Stimulated activated CD4-positive, alpha-beta T cell treated with anti-CD3 and anti-CD28 coated beads, Interleukin-15, amount 100 ng/mL, for 1 hour (primary cell): ENCODE measurements at places on chromosomes 3 and 15.

DNA sequence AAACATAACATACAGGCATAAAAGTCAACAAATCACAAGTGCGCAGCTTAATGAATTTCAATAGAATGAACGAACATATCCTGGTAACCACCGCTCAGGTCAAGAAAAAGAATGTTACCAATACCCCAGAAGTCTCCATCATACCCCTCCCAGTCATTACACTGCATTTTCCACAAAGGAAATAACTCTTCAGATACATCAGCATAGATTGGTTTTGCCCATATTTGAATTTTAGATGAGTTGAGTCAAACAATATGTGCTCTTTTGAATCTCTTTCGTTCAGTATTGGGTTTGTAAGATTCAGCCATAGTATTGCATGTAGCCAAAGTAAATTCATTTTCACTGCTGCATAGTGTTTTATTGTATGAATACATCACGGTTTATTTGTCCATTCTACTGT is 6.2 kb upstream of the RAB6B start:
- no peak for DNase-seq

DNA sequence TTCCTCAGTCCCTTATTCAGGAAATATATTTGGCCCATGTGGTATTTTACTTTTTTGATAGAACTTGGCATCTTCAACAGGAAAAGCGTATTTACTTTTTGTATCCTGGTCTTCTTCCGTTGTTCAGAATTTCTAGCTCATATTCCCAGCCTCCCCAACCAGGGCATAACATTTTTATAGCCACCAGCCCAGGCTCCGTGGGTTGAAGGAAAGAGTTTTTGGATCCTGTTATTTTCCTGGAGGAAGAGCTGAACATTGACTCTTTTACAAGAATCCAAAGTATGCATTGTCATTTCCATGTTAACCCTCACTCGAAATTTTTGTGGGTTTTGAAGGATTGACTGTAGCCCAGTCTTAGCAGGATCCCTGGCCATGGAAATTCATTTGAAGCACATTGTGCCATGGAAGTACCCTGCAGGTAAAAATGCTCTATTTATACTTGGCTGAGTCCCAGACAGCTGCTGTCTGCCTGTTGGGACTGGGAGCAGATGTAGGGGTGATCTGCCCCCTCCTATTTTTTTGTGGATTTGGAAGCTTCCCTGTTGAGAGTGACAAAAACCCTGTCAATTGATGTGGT is 98.8 kb downstream of the AKAP13 start:
- no peak for DNase-seq

GRCh38 chr3:49133226-49133951 is 539 bp upstream of the LAMB2 start:
- DNase-seq: no peak

- DNase-seq: no peak
Observed at GRCh38 chr3:56469141-56469540, 874 bp upstream of the ERC2 start.

GRCh38 chr15:76517910-76518309 is 181.3 kb downstream of the ISL2 start:
- DNase-seq: no peak

GRCh38 chr15:37517191-37517895 is 417.0 kb upstream of the MEIS2 start:
- DNase-seq: no peak

DNA sequence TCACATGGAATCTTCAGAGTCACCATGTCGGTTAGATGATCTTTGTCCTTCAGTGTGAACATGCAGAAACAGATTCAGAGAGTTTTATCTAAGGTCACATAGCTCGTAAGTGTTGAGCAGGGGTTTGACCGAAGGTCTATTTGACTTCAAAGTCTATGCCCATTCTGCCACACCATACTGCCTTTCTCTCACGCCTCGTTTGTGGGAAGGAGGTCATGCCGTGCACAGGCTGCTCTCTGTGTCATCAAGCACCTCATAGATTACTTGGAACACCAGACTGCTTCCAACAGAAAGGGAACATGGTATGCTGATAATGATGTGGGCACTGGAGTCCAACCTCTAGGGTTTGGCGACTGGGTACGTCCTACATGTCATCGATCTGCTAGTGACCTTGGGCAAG is 128.8 kb downstream of the SV2B start:
- DNase-seq: no peak

DNA sequence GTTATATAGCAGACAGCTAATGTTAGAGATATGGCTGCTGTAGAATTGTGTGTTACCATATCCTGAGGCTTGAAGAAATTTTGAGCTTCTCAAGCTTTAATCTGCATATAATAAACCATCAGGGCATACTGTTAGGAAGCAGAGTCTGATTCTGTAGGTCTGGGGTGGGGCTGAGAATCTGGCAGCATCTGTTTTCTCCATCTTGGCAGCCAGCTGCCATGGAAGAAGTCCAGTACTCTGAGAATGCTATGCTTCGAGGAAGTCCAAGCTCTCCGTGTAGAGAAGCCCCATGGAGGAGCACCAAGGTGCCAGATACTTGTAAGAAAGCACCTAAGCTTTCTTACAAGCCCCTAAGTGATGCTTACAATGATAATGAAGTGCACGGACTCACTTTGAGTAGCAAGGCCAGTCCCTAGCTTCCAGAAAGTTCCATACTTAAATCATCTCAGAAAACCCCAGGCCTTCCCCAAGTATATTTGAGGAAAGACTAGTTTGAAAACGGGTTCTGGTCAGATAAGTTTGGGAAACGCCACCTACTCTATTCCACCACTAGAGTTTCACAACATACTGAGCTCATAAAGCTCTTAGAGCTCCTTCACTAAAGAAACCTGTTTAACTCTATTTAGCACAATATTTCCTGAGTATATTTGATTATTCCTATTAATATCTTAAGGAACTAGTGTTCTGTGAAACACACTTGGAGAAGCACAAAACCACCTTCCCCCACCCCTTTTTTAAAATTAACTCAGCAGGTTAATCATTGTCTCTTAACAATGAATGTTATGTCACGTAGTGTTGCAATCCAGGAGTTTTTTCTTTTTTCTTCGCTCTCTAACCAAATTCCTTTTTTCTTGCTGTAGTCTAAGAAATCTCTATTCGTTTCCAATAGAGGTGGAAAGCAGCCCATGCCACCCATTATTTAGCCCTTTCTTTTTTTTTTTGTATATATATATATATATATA is 59.9 kb upstream of the RASGRP1 start:
- DNase-seq: no peak

- DNase-seq: no peak
Observed at GRCh38 chr15:36696196-36696595, 116.8 kb downstream of the CDIN1 start.

- DNase-seq: no peak
Observed at GRCh38 chr15:40290545-40290917, 7.7 kb upstream of the ANKRD63 start.

DNA sequence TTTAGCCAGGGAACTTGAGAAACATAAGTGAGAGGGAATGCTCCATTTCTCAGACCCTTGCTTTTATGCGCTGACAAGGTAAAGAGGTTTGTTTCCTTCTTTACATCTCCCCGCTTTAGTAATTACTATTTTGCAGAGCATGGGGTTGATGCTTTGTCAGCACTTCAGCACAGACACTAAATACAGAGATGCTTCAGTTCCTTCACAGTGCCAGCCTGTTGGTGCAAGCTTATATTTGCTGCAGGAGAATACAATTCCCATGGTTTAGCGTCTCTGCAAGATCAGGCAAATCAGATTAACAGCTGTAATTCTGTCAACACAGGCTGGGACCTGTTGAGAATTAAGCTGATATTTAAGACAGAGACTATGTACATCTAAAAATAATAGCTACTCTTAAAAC is 2.9 kb downstream of the FMN1 start:
- DNase-seq: no peak

DNA sequence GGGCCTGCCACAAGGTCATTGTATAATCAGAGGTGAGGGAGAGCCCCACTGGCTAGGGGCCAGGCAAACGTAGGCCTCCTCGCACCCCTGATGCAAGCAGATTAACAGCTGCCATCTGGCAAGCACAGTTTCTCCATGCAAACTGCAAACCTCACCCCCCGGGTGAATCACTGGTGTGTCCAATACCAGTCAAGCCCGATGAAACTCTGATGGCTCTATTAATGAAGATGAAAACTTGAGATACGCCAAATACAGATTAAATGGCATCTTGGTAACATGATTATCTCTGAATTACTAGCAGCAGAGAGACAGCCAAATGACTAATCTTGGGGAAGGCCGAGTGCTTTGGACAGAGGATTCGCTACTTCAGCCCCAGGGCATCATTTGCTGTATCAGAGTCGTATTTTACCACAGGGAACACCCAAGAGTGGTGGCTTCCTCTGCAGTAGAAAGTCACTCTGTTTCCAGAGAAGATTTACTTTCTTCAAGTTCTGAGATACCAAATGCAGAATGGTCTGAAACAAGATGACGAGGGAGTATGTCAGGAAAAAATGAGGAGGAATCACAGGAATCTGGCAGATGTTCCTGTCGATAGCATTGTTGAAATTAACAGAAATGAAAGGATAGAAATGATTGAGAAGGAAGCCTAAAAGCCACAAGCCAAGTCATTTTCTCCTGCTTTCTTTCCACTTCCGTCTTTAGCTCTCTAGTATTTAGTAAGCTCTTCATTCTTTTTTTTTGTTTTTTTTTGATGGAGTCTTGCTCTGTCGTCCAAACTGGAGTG is 96.2 kb upstream of the NR2F2 start:
- DNase-seq: no peak

- no peak for DNase-seq
Observed at GRCh38 chr15:82810890-82811426, 1.5 kb downstream of the WHAMM start.
